Panc1 (cell line): ENCODE measurements at places on chromosomes 7 and 10. TPM values are rescaled to one million over a fixed set of nuclear protein-coding genes. Genes with fewer than 3 reads are reported as not detected.
A peak's percentile ranks its signal among the peaks of the same experiment; 100 is the strongest.

CLEC2L gene
- not detected for total RNA-seq

GOLGA7B gene
- total RNA-seq = 1.5 TPM

ENO4 gene
- total RNA-seq = 0.15 TPM

DNA sequence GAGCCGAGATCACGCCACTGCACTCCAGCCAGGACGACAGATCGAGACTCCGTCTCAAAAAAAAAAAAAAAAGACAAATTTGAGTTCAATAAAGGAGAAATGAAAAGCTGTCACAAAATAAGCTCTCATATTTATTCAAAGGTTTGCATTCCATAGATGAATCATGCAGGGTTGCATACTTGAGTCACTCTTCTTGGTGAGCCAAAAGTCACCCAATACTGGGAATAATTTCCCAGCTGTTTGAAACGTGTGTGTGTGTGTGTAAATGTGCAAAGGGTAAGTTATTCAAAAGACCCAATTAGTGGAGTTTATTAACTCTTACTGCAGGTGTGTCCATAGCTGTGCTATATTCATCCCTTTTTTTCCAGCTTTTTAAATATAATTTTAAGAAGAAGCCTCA, 297.7 kb downstream of the CCDC3 start:
- H3K27me3 ChIP-seq = no peaks in the 10 kb centered on the region
- H3K4me3 ChIP-seq = no peak overlapping the region
- no peak for DNase-seq

- peak; percentile 64 for DNase-seq
- no peaks in the 10 kb centered on the region; the same call in 1 of the 2 replicates for H3K36me3 ChIP-seq
- peak overlapping the region; percentile 25 for H3K4me3 ChIP-seq
- H3K27me3 ChIP-seq = no peaks in the 10 kb centered on the region
- H3K27ac ChIP-seq = peak overlapping the region; percentile 100
- peaks cover 35% of the 10 kb centered on the region for H3K4me1 ChIP-seq
Observed at GRCh38 chr10:68327889-68328786, 3.7 kb upstream of the HNRNPH3 start.

GRCh38 chr10:10846504-10846900, 171.2 kb upstream of the CELF2 start:
- DNase-seq = no peak
- no peak overlapping the region for H3K4me3 ChIP-seq
- no peaks in the 10 kb centered on the region for H3K27me3 ChIP-seq

NEURL1 gene
- 0.10 TPM for total RNA-seq

GIMAP8 gene
- 0.10 TPM for total RNA-seq

DNA sequence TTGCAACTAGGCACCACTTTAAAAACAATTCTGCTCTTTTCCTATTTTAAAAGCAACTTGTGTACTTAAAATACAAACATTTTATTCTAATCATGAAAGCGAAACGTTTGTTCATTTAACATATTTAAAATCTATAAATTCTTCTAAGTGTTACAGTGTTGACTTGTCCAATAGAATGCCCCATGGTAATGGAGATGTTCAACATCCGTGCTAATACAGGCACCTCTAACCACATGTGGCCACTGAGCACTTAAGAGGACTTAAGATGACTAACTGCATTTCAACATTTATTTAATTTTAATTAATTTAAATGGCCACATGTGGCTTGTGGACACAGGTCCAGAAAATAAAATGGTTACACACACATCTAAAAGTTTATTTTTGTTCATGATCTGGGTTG, 115.1 kb downstream of the TPK1 start:
- no peaks in the 10 kb centered on the region for H3K4me1 ChIP-seq
- H3K4me3 ChIP-seq = no peak overlapping the region
- H3K27me3 ChIP-seq = no peaks in the 10 kb centered on the region
- H3K27ac ChIP-seq = no peak overlapping the region
- H3K36me3 ChIP-seq = no peaks in the 10 kb centered on the region

NMT2 gene
- 14.3 TPM for total RNA-seq

PLEKHS1 gene
- total RNA-seq = 0.21 TPM
